Body of pancreas (tissue), 4 donors: ENCODE measurements at places on chromosomes 6 and 20. TPM values are rescaled to one million over a fixed set of nuclear protein-coding genes. Genes with fewer than 3 reads are reported as not detected.

Gene SOBP
- total RNA-seq: 3.1 TPM

Gene TRERF1
- total RNA-seq: 3.4 TPM

GRCh38 chr20:59650418-59650817, 46.1 kb downstream of the PHACTR3 start:
- no peaks in the 10 kb centered on the region for H3K4me1 ChIP-seq
- no peaks in the 10 kb centered on the region for H3K27me3 ChIP-seq
- no peaks in the 10 kb centered on the region for H3K36me3 ChIP-seq
- no peak overlapping the region for H3K4me3 ChIP-seq

Gene SSTR4
- not detected for total RNA-seq

- no peak overlapping the region for H3K27ac ChIP-seq
- H3K4me3 ChIP-seq: no peak overlapping the region
- no peak for DNase-seq
- no peaks in the 10 kb centered on the region for H3K27me3 ChIP-seq
- no peaks in the 10 kb centered on the region for H3K36me3 ChIP-seq
These were observed 304.1 kb downstream of the TAF4 start for GRCh38 chr20:61761453-61762166.

- H3K27ac ChIP-seq: no peak overlapping the region
- no peaks in the 10 kb centered on the region for H3K4me1 ChIP-seq
- DNase-seq: no peak
- no peak overlapping the region for H3K4me3 ChIP-seq
- H3K27me3 ChIP-seq: no peaks in the 10 kb centered on the region
These were observed 487.6 kb downstream of the TFAP2A start for GRCh38 chr6:9927275-9927674.

GRCh38 chr20:63854069-63854765, 7.1 kb upstream of the ABHD16B start:
- no peaks in the 10 kb centered on the region for H3K36me3 ChIP-seq
- peak overlapping the region; percentile 10 for H3K27ac ChIP-seq
- peaks cover 22% of the 10 kb centered on the region for H3K4me1 ChIP-seq
- DNase-seq: no peak
- peaks cover 27% of the 10 kb centered on the region for H3K27me3 ChIP-seq
- no peak overlapping the region for H3K4me3 ChIP-seq

DNA sequence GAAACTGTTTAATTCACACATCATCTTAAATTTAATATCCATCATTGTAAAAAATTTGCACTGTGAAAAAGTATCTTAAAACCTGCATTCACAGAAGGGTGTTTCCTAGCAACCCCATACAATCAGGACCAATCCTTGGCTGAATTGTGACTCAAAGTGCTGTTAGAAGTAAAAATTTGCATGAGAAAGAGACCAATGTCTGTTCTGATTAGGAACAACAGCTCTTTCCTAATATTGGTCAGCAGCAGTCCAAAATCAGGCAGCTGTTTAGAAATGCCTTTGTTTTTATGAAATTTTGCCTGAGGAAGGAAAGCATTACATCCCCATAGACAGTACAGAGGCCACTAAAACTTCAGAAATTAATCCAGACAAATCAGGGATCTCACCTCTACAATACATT, 987.0 kb downstream of the HACE1 start:
- no peak overlapping the region for H3K4me3 ChIP-seq
- H3K36me3 ChIP-seq: no peaks in the 10 kb centered on the region
- H3K27ac ChIP-seq: no peak overlapping the region
- no peaks in the 10 kb centered on the region for H3K4me1 ChIP-seq
- no peak for DNase-seq
